ENCODE measurements at places on chromosomes 4 and X. TPM values are rescaled to one million over a fixed set of nuclear protein-coding genes. Genes with fewer than 3 reads are reported as not detected.
A peak's percentile ranks its signal among the peaks of the same experiment; 100 is the strongest.

DNA sequence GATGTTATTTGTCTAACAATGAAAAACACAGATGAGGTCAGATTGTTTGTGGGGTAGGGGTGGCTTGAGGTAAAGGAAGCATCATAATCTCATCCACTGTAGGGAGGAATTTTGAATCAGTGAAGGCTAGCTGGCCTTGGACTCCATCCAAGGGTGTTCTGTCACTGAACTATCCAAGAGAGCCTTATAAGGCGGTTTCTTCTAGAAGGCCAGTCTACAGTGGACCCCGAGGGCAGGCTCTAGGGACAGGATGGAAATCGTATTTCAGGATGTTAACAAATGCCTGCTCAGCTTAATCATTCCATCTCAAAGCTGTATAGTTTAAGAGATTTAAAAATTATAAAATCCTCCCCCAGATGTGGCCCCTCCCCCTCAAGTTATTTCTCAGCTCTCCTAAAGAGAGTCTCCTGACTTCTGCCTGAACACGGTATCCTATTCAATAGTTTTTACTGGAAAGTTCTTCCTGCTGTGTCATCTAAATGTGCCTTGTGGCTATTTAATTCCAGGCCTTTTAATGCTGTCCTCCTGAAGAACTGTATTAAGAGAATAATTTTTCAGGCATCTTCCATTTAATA lies 8.0 kb downstream of the IGFBP7 start:
- DNase-seq = peak; percentile 56

GRCh38 chr4:145886871-145887240 lies 51.8 kb downstream of the ZNF827 start:
- DNase-seq = no peak

GRCh38 chr4:169628579-169628978 lies 8.2 kb downstream of the CLCN3 start:
- DNase-seq = no peak

The STBD1 gene
- polyA plus RNA-seq = 2.6 TPM

The RAP2C gene
- 27.3 TPM for polyA plus RNA-seq

The EDA2R gene
- 0.84 TPM for polyA plus RNA-seq

The CXCL11 gene
- polyA plus RNA-seq = 0.36 TPM

The KLB gene
- polyA plus RNA-seq = 0.32 TPM
